Epithelial cell of prostate (primary cell): ENCODE measurements at places on chromosomes 5 and 9.

DNA sequence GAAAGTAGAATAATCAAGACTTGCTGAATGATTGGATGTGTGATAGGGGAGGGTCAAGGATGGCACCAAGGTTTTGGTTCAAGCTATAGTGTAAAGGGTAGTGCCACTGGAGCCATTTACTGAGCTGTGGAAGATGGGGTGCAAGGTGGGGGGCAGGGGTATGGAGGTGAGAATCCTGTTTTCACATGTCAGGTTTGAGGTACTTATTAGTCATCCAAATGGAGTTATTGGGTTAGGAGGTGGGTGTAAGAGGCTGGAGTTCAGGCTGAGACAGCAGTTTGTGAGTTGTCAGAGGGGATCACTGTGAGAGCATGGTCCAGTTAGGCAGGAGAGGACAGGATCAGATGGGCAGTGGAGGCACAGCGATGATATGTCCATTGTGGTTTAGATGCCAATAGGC, 8.9 kb downstream of the PCBD2 start:
- DNase-seq: no peak

DNA sequence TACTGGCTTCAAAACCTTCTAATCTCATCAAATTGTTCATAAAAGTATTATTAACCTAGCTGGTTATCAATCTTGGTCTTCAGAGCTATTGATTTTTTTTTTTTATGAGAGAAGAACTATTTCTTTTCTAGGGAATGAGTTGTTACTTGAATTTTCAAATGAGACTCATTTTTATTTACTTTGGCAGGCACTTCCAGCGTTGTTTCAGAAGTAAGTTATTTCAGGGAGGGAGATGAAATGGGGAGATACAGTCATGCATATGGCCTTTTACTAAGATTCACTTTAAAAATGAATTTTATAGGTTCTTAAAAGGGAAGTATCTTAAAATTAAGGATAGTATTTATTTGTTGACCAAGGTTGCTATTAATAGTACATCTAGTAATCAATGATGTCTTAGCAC, 129.6 kb downstream of the IZUMO3 start:
- no peak for DNase-seq

GRCh38 chr5:56161439-56161823, 71.7 kb downstream of the ANKRD55 start:
- no peak for DNase-seq

DNA sequence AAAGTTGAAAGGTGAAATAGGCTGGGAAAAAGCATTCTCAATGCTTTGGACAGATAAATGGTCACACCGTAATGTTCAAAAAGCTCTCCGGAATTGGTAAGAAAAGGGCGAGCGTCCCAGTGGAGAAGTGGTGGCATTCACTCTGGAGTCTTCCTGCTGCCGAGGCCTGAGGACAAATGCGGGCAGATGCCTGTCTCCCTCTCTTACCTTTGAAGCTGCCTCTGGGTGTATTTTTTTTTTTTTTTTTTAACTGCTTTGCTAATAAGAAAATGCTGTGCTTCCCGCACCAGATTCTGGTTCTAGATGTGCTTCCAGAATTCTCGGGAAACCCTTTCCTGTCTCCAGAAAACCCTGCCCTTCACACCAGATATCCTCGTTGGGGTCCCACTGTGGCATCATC, 24.4 kb upstream of the CTSL start:
- DNase-seq: no peak

DNA sequence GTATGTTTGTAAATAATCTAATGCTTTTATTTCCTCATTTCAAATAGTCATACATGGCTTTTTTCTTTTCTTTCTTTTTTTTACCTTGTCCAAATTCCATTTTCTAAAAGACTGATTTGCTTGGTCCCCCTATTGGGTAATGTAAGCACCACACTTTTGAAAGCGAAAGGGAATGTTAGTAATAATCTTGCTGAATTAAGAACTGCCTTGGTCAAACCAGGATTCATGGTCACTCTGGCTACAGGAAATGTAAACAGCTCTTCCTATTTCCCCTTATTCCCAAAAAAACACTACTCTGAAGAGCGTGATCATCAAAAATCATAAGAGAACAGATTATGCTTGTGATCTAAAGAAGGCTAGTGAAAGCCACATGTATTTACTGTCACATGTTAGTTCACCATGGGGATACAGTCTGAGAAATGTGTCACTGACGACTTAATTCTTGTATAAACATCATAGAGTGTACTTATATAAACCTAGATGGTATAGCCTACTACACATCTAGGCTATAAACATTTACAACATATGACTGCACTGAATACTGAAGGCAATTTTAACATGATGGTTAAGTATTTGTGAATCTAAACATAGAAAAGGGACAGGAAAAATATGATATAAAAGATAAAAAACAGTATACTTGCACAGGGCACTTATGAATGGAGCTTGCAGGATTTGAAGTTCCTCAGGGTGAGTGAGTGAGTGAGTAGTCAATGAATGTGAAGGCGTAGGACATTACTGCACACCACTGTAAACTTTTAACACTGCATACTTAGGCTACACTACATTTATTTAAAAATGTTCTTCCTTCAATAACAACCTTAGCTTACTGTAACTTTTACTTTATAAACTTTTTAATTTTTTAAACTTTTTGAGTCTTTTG, 75.3 kb downstream of the HMGCR start:
- DNase-seq: no peak

DNA sequence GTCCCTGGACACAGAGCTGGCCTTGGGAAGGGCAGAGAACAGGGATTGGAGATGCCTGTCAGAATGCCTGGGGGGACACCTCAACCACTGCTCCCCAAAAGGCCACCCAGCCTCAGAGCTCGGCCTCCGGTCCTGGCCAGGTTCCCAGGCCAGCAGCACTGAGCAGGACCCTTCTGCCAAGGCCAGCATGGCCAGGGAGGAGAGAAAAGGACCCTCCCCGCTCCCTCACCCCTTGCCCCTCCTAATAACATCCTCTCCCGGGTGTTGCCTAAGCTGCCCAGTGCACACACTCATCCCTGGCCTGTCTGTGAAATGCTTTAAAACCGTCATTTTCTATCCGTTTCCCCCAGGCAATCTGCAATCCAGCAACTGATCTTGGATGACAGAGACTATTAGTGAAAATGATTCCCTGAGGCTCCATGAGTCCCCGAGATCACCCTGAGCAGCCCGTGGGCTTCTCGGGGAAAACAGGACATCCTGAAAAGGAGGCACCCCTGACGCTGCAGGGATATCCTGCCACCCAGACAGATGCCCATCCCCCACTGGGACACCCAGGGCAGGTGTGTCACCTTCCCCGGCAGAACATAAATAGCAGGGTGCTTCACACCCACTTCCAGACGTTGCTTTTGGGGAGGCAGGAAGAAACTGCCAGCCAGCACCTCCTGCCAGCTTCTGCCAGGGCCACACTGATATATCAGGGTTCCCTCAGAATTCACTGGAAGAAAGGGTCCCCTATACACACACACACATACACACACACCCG, 75.3 kb downstream of the ADAMTS2 start:
- no peak for DNase-seq

DNA sequence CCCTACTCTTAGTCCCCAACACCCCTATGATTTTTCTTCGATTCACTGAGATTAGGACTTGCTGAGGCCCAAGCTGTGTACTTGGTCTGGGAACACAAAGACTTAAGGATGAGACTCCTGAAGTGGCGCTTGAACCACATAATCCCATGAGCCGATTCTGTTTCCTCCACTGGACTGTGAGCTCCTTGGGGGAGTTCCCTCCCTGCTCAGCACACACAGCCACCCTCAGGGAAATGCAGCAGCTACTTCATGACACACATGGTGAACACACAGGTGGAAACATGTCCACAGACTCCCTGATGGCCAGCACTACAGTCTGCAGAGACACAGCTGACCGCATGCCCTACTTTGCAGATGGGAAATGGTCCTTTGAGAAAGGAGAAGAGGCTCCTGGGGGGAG, 101.1 kb downstream of the C5orf15 start:
- DNase-seq: no peak

DNA sequence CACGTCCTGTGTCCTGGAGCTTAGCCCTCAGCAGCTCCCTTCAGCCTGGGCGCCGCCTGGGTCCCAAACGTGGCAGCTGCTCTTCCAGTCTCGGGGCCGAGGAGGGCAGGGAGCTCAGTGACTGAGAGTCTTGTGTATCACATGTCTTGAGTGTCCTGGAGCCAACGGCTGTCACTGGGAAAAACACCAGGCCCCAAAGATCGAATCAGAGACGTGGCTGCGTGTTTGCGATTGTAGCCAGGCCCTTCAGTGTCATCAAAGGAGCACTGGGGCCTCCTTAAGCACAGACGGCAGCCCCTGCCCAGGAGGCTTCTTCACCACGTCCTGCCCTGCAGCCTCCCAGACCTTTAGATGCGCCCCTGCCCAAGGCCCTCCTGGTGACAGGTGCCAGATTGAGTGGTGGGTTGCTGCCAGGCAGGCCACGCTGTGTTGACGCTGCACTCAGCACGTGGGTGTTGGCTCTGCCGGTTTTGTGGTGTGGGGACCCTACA, 5.7 kb upstream of the EXOC3 start:
- DNase-seq: no peak

GRCh38 chr5:14123974-14124482, 19.1 kb upstream of the TRIO start:
- no peak for DNase-seq
